ENCODE measurements at places on chromosomes 1 and 21. TPM values are rescaled to one million over a fixed set of nuclear protein-coding genes. Genes with fewer than 3 reads are reported as not detected.

CLDN8 gene
- not detected for polyA plus RNA-seq

DNA sequence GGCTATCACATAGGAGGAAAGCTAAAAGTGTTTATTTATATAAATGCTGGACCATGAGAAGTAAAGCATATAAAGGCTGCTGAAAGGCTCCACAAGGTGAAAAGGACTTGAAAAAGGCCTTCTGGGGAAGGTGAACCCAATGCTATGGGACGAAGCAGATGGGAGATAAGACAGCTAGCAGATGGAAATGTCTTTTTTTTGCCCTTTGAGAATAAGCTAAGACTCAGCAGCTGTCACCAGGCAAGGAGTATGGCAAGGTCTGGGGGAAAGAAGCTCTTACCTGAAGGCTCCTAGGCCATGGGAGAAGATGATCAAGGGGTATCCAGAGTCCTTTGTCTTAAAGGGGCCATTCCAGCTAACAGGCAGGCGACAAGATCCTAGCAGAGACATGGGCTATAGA lies 9.9 kb downstream of the PAFAH2 start:
- no peak overlapping the region for H3K4me3 ChIP-seq
- H3K27me3 ChIP-seq: no peaks in the 10 kb centered on the region
- H3K4me1 ChIP-seq: peaks cover 19% of the 10 kb centered on the region
- no peak overlapping the region for H3K27ac ChIP-seq

DNA sequence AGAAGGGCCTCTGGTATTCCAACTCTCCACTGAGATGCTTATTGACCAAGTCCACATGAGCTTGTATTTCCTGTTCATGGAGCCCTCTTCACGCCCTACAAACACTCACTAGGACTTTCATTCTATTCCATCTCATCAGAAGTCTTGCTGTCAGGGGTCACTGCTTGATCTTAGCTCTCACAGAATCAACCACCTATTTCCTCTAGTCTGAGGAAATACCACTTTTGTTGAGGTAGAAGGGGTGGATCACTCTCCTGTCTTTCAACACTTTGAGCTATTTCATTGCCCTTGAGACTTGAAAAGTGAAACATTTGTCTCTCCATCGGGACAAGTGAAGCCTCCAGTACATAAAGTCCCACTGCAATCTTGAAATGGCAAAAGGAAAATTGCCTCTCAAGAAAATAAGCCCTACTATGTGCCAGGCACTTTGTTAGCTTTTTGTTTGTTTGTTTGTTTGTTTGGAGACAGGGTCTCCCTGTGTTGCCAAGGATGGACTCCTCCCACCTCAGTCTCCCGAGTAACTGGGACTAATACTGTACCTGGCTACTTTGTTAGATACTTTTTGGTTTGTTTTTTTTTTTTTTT lies 19.8 kb upstream of the FAM110D start:
- no peak overlapping the region for H3K4me3 ChIP-seq
- H3K27me3 ChIP-seq: no peaks in the 10 kb centered on the region
- H3K27ac ChIP-seq: no peak overlapping the region

DNA sequence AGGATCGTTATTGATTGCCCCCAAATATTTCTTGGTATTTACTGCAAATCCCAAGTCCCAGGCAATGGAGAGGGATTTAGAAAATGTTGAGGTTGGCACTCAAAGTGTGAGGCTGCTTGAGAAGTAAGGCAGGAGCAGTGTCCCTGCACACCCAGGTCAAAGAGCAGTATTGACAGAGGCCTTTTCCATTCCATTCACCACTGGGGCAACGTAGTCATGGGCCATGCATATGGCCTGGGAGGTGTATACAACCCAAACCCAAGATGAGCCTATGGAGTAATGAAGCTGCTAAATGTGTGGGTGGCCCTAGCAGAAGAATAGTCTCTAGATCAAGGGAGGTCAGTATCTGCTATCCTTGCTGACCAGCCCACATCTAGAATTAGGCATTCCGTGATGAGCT lies 245.6 kb downstream of the FOXD2 start:
- H3K4me3 ChIP-seq: no peak overlapping the region
- no peak for DNase-seq
- no peaks in the 10 kb centered on the region for H3K36me3 ChIP-seq
- H3K27ac ChIP-seq: no peak overlapping the region
- H3K4me1 ChIP-seq: no peaks in the 10 kb centered on the region

SLC9C2 gene
- polyA plus RNA-seq: not detected

RGS18 gene
- 2.9 TPM for polyA plus RNA-seq

DNA sequence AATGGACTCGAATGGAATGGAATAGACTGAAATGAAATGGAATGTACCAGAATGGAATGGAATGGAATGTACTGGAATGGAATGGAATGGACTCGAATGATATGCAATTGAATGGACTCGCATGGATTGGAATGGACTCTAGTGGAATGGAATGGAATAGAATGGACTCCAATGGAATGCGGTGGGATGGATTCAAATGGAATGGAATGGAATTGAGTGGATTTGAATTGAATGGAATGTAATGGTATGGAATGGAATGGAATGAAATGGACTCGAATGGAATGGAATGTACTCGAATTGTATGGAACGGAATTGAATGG lies 99.6 kb upstream of the FBXO28 start:
- H3K4me1 ChIP-seq: no peaks in the 10 kb centered on the region
- H3K4me3 ChIP-seq: no peak overlapping the region
- H3K36me3 ChIP-seq: no peaks in the 10 kb centered on the region
- H3K27me3 ChIP-seq: no peaks in the 10 kb centered on the region
- DNase-seq: no peak

LIX1L gene
- 11.4 TPM for polyA plus RNA-seq

DNA sequence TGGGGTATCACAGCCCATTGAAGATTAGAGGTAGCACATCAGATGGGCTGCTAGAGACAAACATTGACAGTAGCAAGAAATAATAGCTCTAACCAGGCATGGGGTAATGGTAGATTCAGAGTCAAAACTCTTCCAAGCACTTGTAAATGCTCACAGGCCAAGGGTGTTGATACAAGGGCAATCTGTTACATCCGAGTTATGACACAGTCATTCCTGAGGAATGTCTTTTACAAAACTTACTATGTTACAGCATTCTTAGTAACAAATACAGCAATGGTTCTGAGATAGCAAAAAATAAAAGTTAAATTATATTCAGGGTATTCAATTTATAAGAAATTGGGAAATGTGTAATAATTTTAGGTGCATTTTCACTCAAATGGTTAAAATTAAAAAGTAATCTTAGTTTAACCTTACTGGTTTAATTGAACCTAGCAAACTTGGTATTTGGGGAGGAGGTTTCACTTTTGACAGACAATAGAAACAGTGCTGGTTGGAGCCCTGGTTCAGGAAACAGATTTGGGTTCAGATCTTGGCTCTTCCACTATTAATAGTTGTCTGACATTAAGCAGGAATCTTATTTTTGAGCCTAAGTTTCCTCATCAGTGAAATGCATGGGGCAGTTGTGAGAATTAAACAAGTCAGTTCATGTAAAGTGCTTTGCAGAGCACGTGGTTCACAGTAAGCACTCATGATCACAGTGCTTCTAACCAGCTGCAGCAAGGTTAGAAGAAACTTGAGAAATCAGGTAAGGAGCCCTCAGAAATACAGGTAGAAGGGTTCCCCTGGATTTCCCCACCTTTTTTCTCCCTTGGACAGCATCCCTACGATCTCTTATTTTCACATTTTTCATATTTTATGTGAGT lies 4.4 kb downstream of the ST3GAL3 start:
- H3K27ac ChIP-seq: no peak overlapping the region
- peaks cover 14% of the 10 kb centered on the region for H3K4me1 ChIP-seq
- no peak for DNase-seq
- no peaks in the 10 kb centered on the region for H3K27me3 ChIP-seq

- DNase-seq: no peak
- no peak overlapping the region for H3K27ac ChIP-seq
- H3K4me3 ChIP-seq: no peak overlapping the region
- peaks cover 3% of the 10 kb centered on the region for H3K27me3 ChIP-seq
These were observed 205.8 kb upstream of the PLXNA2 start for GRCh38 chr1:208449951-208450350.

DNA sequence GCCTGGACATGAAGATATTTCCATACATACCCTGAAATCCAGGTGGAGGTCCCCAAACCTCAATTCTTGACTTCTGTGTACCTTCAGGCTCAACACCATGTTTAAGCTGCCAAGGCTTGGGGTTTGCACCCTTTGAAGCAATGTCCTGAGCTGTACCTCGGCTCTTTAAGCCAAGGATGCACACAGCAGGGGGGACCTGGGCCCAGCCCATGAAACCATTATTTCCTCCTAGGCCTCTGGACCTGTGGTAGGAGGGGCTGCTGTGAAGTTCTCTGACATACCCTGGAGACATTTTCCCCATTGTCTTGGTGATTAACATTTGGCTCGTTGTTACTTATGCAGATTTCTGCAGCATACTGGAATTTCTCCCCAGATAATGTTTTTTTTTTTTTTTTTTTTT lies 184.3 kb upstream of the RGS18 start:
- H3K4me1 ChIP-seq: no peaks in the 10 kb centered on the region
- H3K36me3 ChIP-seq: no peaks in the 10 kb centered on the region
- DNase-seq: no peak
- no peak overlapping the region for H3K27ac ChIP-seq

DNA sequence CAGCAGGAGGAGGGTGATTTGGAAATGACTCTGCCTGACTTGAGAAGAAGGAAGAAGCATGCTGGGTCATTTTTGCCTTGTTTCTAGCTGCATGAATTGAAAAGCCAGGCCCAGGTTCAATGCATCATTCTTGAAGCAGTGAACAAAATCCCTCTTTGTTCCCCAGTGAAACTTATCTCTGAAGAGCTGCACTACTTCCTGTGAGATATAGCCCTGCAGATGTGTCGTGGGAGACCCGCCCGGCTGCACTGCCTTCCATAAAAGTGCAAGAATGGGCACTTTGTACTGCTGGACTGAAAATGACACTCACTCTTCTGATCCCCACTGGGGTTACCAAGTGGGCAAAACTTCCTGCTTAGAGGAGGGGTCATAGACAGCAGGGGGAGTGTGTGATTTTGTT lies 249.2 kb upstream of the NFIA start:
- H3K4me3 ChIP-seq: no peak overlapping the region
- DNase-seq: no peak
- no peaks in the 10 kb centered on the region for H3K4me1 ChIP-seq
- H3K27me3 ChIP-seq: peaks cover 8% of the 10 kb centered on the region
- H3K36me3 ChIP-seq: no peaks in the 10 kb centered on the region

GRCh38 chr1:59079434-59080140 lies 217.3 kb upstream of the FGGY start:
- no peaks in the 10 kb centered on the region for H3K27me3 ChIP-seq
- no peak overlapping the region for H3K4me3 ChIP-seq
- H3K27ac ChIP-seq: no peak overlapping the region
- H3K36me3 ChIP-seq: no peaks in the 10 kb centered on the region
- H3K4me1 ChIP-seq: peaks cover 11% of the 10 kb centered on the region

SRM gene
- 133 TPM for polyA plus RNA-seq

- peaks cover 31% of the 10 kb centered on the region for H3K4me1 ChIP-seq
- peak overlapping the region; percentile 80 for H3K27ac ChIP-seq
- no peaks in the 10 kb centered on the region for H3K36me3 ChIP-seq
- no peaks in the 10 kb centered on the region for H3K27me3 ChIP-seq
- peak; percentile 27 for DNase-seq
- H3K4me3 ChIP-seq: peak overlapping the region; percentile 82
These were observed 34.1 kb downstream of the ACOT7 start for GRCh38 chr1:6359216-6360116.

GRCh38 chr1:114234408-114235124 lies 80.9 kb upstream of the SYT6 start:
- no peaks in the 10 kb centered on the region for H3K36me3 ChIP-seq
- peaks cover 22% of the 10 kb centered on the region for H3K27me3 ChIP-seq
- peaks cover 4% of the 10 kb centered on the region for H3K4me1 ChIP-seq
- H3K4me3 ChIP-seq: no peak overlapping the region
- no peak for DNase-seq

GRCh38 chr1:41535276-41535675 lies 50.8 kb upstream of the EDN2 start:
- H3K4me3 ChIP-seq: no peak overlapping the region
- no peak overlapping the region for H3K27ac ChIP-seq
- peaks cover 63% of the 10 kb centered on the region for H3K4me1 ChIP-seq
- no peak for DNase-seq
- H3K36me3 ChIP-seq: peaks cover 14% of the 10 kb centered on the region

DNA sequence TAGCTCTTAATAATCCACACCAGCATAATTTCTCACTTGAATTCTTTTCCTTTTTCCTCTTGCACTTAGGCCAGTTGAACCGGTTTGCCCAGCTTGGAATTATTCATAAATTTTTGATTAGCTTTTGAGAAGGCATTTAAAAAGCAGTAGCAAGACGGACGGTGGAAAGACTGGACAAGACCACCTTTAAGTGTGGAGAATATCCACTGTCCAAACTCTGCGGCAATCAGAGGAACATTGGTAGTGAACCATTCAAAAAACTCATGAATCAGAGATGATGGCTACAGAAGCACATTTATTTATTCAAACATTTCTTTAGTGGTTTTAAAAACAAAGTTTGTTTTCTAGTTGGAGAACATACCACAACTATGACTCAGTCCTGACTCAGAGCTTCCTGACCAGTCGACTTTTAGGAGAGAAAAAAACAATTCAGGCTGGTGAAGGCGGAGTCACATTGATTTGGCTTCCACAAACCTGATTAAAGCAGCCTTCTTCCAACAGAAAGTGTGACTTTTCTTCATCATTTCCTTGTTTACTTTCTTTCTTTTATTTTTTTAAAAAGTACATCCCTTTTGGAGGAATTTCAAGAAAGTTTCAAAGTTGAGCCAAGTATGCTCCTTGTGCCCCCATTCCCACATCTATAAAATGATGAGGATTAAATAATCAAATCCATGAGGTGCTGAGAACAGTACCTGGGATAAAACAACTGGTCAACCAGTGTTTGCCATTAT lies 128.8 kb downstream of the ADSS2 start:
- H3K36me3 ChIP-seq: no peaks in the 10 kb centered on the region
- no peak overlapping the region for H3K4me3 ChIP-seq
- H3K27me3 ChIP-seq: peaks cover 3% of the 10 kb centered on the region
- peaks cover 47% of the 10 kb centered on the region for H3K4me1 ChIP-seq

KCNE1 gene
- polyA plus RNA-seq: not detected

DNA sequence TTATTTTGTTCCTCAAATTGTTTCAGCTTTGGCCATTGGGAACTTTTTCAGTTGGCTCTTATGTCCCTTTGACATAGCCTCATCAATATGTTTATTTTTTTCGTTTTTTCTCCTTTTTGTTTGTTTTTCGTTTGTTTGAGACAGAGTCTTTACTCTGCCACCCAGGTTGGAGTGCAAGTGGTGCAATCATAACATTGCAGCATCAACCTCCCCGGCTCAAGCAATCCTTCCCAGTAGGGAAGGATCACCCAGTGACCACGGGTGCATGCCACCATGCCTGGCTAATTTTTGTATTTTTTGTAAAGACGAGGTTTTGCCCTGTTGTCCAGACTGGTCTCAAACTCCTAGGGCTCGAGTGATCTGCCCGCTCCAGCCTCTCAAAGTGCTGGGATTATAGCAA lies 8.1 kb downstream of the POLR3GL start:
- peaks cover 16% of the 10 kb centered on the region for H3K4me1 ChIP-seq
- H3K36me3 ChIP-seq: peaks cover 8% of the 10 kb centered on the region
- peak overlapping the region; percentile 11 for H3K27ac ChIP-seq

- no peaks in the 10 kb centered on the region for H3K36me3 ChIP-seq
- H3K27me3 ChIP-seq: no peaks in the 10 kb centered on the region
- peak overlapping the region; percentile 76 for H3K4me3 ChIP-seq
- H3K27ac ChIP-seq: no peak overlapping the region
- H3K4me1 ChIP-seq: peaks cover 32% of the 10 kb centered on the region
These were observed 948 bp downstream of the FBXO2 start for GRCh38 chr1:11653101-11653860.

- no peak overlapping the region for H3K27ac ChIP-seq
- DNase-seq: no peak
- no peak overlapping the region for H3K4me3 ChIP-seq
- H3K27me3 ChIP-seq: peaks cover 6% of the 10 kb centered on the region
- H3K4me1 ChIP-seq: no peaks in the 10 kb centered on the region
These were observed 537.6 kb downstream of the MATN1 start for GRCh38 chr1:30185809-30186208.

CASQ1 gene
- not detected for polyA plus RNA-seq

GRCh38 chr21:38986806-38987632 lies 181.3 kb downstream of the ETS2 start:
- H3K27ac ChIP-seq: no peak overlapping the region
- DNase-seq: no peak
- no peak overlapping the region for H3K4me3 ChIP-seq

LTN1 gene
- 18.6 TPM for polyA plus RNA-seq
